Renal cortex interstitium (tissue), 15 donors: ENCODE measurements at places on chromosomes 3 and 15.

GRCh38 chr15:31440754-31441311, 114.2 kb downstream of the KLF13 start:
- no peak for DNase-seq

- no peak for DNase-seq
These were observed 117.3 kb downstream of the ETFA start for GRCh38 chr15:76193934-76194333.

DNA sequence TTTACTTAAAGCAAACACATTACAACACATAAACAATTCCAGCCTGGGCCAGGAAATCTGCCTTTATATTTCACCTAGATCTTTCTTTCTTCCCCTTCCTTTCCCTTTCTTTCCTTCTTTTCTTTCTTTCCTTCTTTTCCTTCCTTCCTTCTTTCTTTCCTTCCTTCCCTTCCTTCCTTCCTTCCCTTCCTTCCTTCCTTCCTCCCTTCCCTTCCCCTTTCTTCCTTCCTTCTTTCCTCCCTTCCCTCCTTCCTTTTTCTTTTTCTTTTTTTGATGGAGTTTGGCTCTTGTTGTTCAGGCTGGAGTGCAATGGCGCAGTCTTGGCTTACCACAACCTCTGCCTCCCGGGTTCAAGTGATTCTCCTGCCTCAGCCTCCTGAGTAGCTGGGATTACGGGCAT, 24.1 kb upstream of the BNIP2 start:
- DNase-seq: no peak

DNA sequence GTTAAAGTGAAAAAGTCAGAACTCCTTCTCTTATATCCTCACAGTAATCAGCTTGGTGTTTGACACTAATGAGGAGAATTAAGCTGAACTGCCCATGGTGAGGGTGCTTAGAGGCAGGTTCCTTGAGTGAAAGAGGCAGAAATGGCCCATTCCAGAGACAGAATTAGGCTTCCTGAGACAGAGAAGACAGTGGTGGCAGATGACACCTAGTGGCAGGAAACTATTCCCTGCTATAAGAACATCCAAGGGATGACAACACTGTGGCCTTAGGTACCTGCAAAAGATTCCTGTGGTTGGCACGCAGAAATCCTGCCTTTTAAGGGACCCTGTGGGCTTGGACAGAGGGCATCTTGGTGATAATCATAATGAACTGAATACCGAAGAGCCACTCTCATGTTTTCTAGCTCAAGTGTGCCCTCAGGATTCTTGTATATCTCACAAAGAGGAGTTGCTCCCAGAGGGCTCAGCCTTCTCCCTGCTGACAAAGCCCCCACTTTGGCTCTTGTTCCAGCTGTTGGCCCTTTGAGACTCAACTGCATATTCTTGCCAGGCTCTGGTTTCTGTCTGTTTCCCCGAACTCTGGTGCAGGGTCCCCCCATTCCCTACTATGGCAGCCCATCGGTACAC, 56.0 kb downstream of the KBTBD12 start:
- DNase-seq: peak; percentile 32

GRCh38 chr15:47340571-47340920, 376.8 kb upstream of the SEMA6D start:
- no peak for DNase-seq

GRCh38 chr15:48966595-48967301, 3.0 kb upstream of the SHC4 start:
- no peak for DNase-seq

DNA sequence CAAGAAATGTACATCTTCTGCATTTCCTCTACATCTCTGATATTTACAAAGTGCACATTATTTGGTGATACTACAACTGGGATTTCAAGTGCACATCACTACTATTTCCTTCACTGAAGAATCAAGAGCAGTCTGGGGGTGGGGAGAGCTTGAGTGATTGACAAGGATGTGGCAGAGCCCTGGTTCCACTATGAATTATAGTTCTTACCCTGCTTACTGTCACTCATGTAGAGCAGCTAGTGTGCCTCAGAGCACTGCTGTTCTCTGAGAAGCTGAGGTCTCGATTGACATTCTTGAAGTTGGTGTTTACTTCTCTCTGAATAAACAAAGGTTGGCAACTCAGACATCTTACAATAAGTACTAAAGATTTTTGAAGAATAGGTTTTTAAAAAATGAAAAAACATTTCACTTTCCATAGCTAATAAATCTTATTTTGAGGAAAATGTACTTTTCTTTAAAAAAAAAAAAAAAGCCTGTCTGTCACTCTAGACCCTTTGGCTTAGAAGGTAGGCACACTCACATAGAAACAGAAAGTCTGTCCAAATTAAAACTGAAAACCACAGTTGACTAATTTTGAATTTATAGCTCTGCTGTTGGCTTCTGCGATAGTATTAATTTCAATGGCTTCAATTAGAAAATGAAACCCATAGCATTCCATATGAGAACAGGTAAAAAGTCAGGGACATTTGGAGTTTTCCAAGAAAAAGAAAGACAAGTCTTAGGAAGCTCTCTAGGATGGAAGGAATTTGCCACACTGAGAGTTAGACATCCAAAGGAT, 5.6 kb downstream of the GREM1 start:
- DNase-seq: no peak
